B cell (primary cell): ENCODE measurements at places on chromosomes 5 and 9. TPM values are rescaled to one million over a fixed set of nuclear protein-coding genes. Genes with fewer than 3 reads are reported as not detected.
A peak's percentile ranks its signal among the peaks of the same experiment; 100 is the strongest.

DNA sequence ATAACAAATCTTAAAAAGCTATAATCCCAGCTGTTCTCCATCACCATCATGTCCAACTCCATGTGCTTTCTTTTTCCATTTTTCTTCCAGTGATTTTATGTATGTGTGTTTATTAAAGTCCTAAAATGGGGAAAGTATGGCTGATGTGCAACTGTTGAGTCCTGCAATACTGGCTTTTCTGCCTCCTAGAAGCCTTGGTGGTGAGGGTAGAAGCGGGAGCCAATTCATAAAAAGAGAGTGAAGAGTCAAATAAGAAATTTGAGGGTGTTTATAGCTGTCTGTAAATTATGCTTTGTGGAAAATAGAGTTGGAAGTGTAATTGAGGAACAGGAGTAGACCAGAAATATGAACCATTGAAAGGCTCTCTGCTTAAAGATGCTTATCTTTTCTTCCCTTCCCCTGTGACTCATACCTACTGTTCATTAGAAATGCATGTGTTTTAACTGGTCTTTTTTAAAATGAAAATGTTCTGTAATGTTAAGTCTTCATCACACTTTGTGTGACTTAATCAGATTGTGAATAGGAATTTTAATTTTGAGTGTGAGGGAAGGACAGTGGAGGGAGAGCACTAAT, 80.1 kb downstream of the ZCCHC7 start:
- peak overlapping the region; percentile 87 for H3K27ac ChIP-seq
- no peaks in the 10 kb centered on the region for H3K27me3 ChIP-seq
- peaks cover 21% of the 10 kb centered on the region for H3K36me3 ChIP-seq
- DNase-seq = no peak
- H3K4me1 ChIP-seq = peaks cover 91% of the 10 kb centered on the region

PCDH12 gene
- not detected in 2 replicates for total RNA-seq

GRCh38 chr5:124806373-124807077, 60.1 kb upstream of the ZNF608 start:
- no peaks in the 10 kb centered on the region for H3K36me3 ChIP-seq
- no peaks in the 10 kb centered on the region for H3K4me1 ChIP-seq
- H3K4me3 ChIP-seq = no peak overlapping the region
- DNase-seq = no peak
- no peaks in the 10 kb centered on the region for H3K27me3 ChIP-seq

- peak; percentile 83 for DNase-seq
- H3K27me3 ChIP-seq = no peaks in the 10 kb centered on the region
- peak overlapping the region; percentile 33 for H3K4me3 ChIP-seq
- H3K4me1 ChIP-seq = peaks cover 5% of the 10 kb centered on the region
- H3K36me3 ChIP-seq = no peaks in the 10 kb centered on the region
- H3K27ac ChIP-seq = no peak overlapping the region
These were observed 35.3 kb upstream of the CLPTM1L start for GRCh38 chr5:1380011-1380817.

- H3K27ac ChIP-seq = no peak overlapping the region
- H3K4me1 ChIP-seq = no peaks in the 10 kb centered on the region
- no peak overlapping the region for H3K4me3 ChIP-seq
- DNase-seq = no peak
These were observed 14.8 kb upstream of the QRFP start for GRCh38 chr9:130911254-130912049.

- H3K27me3 ChIP-seq = no peaks in the 10 kb centered on the region
- no peaks in the 10 kb centered on the region for H3K4me1 ChIP-seq
- no peak for DNase-seq
- no peak overlapping the region for H3K27ac ChIP-seq
These were observed 295.7 kb downstream of the ARHGEF28 start for GRCh38 chr5:73921741-73922140.

GRCh38 chr5:67333171-67333570, 136.6 kb upstream of the CD180 start:
- H3K4me1 ChIP-seq = no peaks in the 10 kb centered on the region
- no peak overlapping the region for H3K27ac ChIP-seq
- no peak for DNase-seq
- no peaks in the 10 kb centered on the region for H3K27me3 ChIP-seq
- no peak overlapping the region for H3K4me3 ChIP-seq
- no peaks in the 10 kb centered on the region for H3K36me3 ChIP-seq

PCDHB11 gene
- not detected in 2 replicates for total RNA-seq

CD274 gene
- total RNA-seq = 5.2 and 7.0 TPM in 2 replicates

- H3K4me1 ChIP-seq = no peaks in the 10 kb centered on the region
- H3K4me3 ChIP-seq = no peak overlapping the region
- H3K27me3 ChIP-seq = no peaks in the 10 kb centered on the region
- DNase-seq = no peak
- no peaks in the 10 kb centered on the region for H3K36me3 ChIP-seq
These were observed 280.5 kb upstream of the ADAMTS16 start for GRCh38 chr5:4859500-4860235.

- H3K4me1 ChIP-seq = no peaks in the 10 kb centered on the region
- H3K27ac ChIP-seq = no peak overlapping the region
- no peaks in the 10 kb centered on the region for H3K27me3 ChIP-seq
These were observed 10.2 kb downstream of the EXOC3 start for GRCh38 chr5:452978-453710.

GRCh38 chr5:22053195-22053594, 799.9 kb downstream of the CDH12 start:
- no peaks in the 10 kb centered on the region for H3K36me3 ChIP-seq
- no peak for DNase-seq
- H3K27ac ChIP-seq = no peak overlapping the region
- H3K4me1 ChIP-seq = no peaks in the 10 kb centered on the region
- H3K27me3 ChIP-seq = no peaks in the 10 kb centered on the region

SLC36A2 gene
- not detected in 2 replicates for total RNA-seq

DNA sequence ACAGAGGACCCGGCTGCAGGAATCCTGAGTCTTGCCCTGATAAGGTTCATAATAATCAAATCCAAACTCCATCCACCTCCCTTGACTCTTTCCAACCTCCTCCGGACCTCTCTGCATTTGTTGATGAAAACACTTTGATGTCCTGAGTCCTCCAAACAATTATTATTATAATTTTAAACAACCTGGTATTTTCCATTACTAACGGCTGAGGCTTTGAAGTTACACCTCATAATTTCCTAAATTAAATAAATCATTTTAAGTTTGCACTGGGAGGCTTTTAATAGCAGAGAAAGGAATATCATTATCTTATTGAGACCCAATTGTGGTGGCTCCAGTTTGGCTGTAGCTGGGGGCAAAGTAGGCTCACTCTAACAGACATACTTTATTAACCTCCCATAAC, 9.5 kb downstream of the MSX2 start:
- DNase-seq = no peak
- H3K4me3 ChIP-seq = no peak overlapping the region
- H3K27ac ChIP-seq = no peak overlapping the region

DNA sequence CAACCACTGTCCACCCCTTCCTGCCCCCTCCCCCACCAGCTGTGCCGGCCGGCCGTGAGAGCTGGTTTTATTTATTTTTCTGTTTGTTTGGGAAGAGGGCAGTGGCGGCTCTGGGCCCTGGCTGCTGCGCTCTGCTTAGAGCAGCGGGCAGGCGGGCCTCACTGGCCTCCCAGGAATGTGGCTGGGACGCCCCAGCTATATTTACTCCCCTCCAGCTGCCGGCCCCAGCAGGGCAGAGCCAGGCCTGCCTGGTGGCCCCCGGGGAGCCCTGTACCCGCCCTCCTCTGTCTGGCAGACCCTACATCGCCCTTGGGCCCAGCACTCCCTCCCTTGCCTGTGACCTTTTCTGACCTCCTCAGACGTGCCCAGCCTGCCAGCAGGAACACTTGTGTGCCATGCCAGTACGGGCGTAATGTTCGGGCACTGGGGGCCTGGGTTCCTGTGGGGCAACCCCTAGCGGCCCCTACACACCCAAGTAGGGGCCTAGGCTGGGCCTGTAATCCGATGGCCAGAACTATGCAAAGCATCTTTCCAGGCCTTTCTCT, 7.7 kb downstream of the CXXC5 start:
- peaks cover 21% of the 10 kb centered on the region for H3K36me3 ChIP-seq
- H3K27me3 ChIP-seq = no peaks in the 10 kb centered on the region
- no peak for DNase-seq
- H3K27ac ChIP-seq = peak overlapping the region; percentile 90
- no peak overlapping the region for H3K4me3 ChIP-seq

- no peak overlapping the region for H3K4me3 ChIP-seq
- DNase-seq = no peak
- no peaks in the 10 kb centered on the region for H3K27me3 ChIP-seq
- H3K27ac ChIP-seq = no peak overlapping the region
- no peaks in the 10 kb centered on the region for H3K4me1 ChIP-seq
These were observed 70.4 kb upstream of the IQGAP2 start for GRCh38 chr5:76332611-76333205.

DNA sequence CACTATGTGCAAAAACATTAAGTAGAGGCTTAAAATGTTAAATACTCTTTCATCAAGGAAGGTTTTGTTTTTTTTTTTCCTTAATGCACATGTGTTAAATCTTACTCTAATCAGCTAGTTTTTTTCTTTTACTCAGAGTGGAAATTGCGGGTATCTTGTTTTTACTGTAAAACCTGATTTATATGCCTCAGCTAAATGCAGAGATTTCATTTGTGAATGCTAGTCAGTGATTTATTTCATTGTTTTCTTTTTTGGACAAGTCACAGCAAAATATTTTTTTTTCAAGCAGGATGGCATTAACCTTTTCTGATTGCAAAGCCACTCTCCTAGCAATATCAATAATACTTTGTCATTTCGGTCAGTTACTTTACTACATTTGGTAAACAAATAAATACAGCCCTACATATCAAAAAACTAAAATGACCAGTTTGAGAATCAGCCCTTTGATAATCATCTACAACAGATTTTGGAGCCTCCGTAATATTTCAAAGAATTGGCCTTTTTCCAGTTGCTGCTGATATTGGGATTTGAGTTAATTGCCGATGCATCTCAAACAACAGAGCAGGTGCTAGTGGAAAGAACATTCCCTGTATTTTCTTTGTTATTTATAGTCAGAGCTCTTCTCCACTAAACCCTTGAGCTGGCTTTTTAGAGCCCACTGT, 579.2 kb upstream of the ZNF608 start:
- DNase-seq = no peak
- no peaks in the 10 kb centered on the region for H3K4me1 ChIP-seq
- H3K4me3 ChIP-seq = no peak overlapping the region

OLFM1 gene
- total RNA-seq = not detected in 2 replicates

GRCh38 chr5:179738742-179739141, 6.1 kb downstream of the MAML1 start:
- peaks cover 13% of the 10 kb centered on the region for H3K4me1 ChIP-seq
- DNase-seq = no peak
- no peaks in the 10 kb centered on the region for H3K27me3 ChIP-seq
- H3K36me3 ChIP-seq = peaks cover 21% of the 10 kb centered on the region
- no peak overlapping the region for H3K27ac ChIP-seq
- H3K4me3 ChIP-seq = no peak overlapping the region

GRCh38 chr9:70480405-70480980, 66.0 kb upstream of the KLF9 start:
- H3K27me3 ChIP-seq = no peaks in the 10 kb centered on the region
- DNase-seq = no peak
- H3K27ac ChIP-seq = no peak overlapping the region

GABRA1 gene
- not detected in 2 replicates for total RNA-seq

DNA sequence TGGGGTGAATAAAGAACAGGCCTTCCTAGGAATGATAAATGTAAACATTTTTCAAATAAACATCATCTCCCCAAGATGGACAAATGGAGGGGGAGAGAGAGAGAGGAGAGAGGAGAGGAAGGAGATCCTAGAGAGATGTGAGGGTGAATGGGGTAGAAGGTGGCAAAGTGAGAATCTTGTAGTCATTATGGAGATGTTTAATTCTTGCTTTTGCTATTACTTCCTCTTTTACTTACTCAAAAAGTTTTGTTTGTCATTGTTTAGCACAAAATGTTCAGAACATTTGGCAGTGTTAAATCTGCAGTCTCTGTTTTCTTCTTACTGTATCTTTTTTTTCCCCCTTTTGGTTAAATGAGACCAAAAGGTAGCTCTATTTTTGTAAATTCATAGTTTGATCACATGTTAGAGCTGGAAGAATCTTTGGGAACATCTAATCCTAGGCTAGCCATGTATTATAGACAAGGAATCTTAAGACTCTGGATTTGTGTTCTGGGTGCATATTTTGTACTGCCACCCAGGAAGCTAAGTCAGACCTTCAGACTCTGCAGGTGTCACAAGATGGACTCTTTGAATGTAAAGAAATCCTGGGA, 266.1 kb downstream of the NTRK2 start:
- no peak overlapping the region for H3K27ac ChIP-seq
- H3K4me3 ChIP-seq = no peak overlapping the region
- no peaks in the 10 kb centered on the region for H3K36me3 ChIP-seq
- DNase-seq = no peak
- no peaks in the 10 kb centered on the region for H3K27me3 ChIP-seq

- no peaks in the 10 kb centered on the region for H3K27me3 ChIP-seq
- no peak overlapping the region for H3K27ac ChIP-seq
- no peaks in the 10 kb centered on the region for H3K4me1 ChIP-seq
- no peak for DNase-seq
These were observed 377.7 kb upstream of the SMARCA2 start for GRCh38 chr9:1637401-1637800.

DNA sequence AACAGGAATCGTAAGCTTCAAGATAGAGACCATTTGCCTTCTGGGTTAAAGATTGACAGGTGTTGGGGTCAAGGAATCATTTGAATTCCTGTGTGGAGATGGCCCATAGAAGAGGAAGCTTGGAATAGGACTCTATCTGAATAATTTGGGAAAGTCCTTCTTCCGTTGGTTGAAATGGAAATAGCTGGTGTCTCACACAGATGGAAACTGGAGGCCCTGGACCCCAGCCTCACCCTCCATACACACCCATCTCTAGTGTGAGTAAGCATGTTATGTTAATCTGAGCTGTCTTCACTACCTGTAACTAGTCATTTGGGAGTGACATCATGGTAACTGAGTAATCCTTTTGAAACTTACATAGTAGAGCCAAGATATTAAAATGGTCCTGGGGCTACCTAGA, 184.4 kb downstream of the CD180 start:
- no peak for DNase-seq
- H3K4me1 ChIP-seq = no peaks in the 10 kb centered on the region
- no peaks in the 10 kb centered on the region for H3K36me3 ChIP-seq
- H3K4me3 ChIP-seq = no peak overlapping the region

DNA sequence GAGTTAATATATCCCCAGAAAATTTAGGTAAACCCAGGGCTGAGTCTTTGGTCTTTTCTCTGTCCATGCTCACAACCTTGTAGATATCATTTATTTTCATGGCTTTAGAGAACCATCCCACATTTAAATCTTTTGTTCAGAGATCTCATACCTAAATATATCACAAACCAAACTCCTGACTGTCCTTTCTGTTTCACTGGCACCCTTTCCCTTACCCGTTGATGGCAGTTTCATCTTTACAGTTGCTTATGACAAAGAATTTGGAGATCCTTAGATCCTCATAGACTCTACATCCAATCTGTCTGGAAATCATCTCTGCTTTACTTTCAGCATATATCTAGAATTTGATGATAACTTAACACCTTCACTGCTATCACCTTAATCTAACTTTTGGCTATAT, 19.2 kb downstream of the RNF180 start:
- H3K4me1 ChIP-seq = no peaks in the 10 kb centered on the region
- no peak for DNase-seq
- no peak overlapping the region for H3K27ac ChIP-seq

- no peaks in the 10 kb centered on the region for H3K36me3 ChIP-seq
- peak overlapping the region; percentile 58 for H3K4me3 ChIP-seq
- H3K27ac ChIP-seq = no peak overlapping the region
- peaks cover 10% of the 10 kb centered on the region for H3K4me1 ChIP-seq
- peak; percentile 49 for DNase-seq
- no peaks in the 10 kb centered on the region for H3K27me3 ChIP-seq
These were observed 20.1 kb upstream of the MARCHF6 start for GRCh38 chr5:10333154-10334006.

TICAM2 gene
- 4.9 and 5.4 TPM in 2 replicates for total RNA-seq
